Effector CD8-positive, alpha-beta T cell (primary cell): ENCODE measurements at places on chromosomes 6 and 20.

GRCh38 chr6:143940011-143940597, 68.0 kb downstream of the PLAGL1 start:
- peak; percentile 24 for DNase-seq

GRCh38 chr6:170186941-170187668, 103.8 kb downstream of the DLL1 start:
- no peak for DNase-seq

DNA sequence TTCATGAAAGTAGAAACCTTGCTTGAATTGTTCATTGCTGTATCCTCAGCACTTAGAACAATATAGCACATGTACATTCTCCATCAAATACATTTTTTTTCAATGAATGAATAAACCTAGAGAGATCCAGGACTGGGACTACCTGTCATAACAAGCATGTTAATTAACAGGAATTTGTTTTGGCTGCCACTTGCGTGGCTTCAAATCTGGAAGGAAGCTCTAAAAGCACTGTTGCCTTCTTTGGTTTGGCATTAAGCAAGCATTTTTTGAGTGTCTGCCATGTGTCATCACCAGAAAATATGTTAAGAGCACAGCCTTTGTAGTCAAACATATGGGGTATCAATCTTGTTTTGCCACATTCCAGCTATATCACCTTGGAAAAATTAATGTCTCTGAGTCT, 131.9 kb upstream of the BACH2 start:
- no peak for DNase-seq

DNA sequence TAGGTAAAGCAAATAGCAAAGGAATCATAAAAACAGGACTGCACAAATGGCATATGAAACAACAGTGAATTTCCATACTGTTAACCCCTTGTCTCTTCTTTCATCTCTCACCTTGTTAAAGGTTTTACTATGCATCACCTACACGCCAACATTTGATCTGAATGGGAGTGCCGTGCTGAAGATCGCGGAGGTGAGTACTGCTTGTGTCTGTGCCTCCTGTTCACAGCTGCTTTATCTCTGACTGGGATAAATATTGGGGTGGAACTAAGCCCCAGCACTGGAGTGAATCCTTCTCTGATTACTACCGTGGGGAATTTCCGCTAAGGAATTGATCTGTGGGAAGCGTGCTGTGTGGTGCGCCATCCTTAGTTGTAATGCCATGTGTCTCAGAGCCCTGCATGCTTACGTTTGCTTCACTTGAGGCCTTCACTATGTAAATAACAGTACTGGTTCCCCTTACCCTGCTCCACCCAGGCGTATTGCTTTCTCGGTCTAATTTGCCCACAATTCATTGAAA, 11.4 kb upstream of the PBOV1 start:
- no peak for DNase-seq

GRCh38 chr6:156686995-156687788, 90.0 kb upstream of the ARID1B start:
- DNase-seq, result peak; percentile 66

DNA sequence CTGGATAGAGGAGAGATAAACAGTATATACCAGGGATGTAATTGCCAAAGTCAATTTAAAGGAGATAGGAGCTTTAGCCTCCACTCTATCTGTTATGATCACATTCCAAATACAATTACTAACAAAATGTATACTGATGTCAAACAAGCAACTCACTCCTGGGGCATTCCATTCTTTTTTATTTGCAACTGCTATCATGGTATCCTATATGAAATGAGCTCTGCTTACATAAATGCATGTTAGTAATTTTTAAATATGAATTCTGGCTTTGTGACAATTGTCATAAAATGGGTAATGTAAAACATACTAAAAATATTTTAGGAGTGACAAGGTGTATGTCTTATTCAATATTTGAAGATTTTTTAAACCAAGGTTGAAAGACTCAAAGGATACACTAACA, 751.1 kb downstream of the HACE1 start:
- no peak for DNase-seq

- DNase-seq, result no peak
Observed at GRCh38 chr20:9613871-9614270, 99.5 kb downstream of the LAMP5 start.

DNA sequence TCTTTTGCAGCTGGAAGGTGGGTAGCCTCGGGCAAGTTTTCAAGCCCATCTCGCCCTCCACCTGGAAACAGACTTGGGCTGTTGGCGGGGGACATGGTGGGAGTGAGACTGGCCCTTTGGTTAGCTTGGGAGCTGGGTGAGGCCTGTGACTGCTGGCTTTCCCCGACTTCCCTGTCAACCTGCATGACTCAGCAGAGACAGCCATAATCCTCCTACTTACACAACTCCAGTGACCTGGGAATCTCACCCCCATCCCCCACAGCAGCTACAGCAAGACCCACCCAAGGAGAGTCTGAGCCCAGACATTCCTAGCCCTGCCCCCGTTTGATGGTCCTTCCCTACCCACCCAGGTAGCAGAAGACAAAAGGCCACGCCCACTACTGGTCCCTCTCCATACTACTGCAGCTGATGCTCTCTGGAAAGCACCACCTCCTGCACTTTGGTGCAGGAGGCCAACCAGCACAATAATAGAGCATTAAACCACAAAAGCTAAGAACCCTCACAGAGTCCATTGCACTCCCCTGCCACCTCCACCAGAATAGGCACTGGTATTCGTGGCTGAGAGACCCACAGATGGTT, 188.4 kb downstream of the TRDN start:
- DNase-seq, result no peak

- DNase-seq, result no peak
Observed at GRCh38 chr6:134363323-134364039, 45.6 kb upstream of the SGK1 start.

GRCh38 chr20:32189123-32189410, 18.5 kb downstream of the PLAGL2 start:
- DNase-seq, result no peak

DNA sequence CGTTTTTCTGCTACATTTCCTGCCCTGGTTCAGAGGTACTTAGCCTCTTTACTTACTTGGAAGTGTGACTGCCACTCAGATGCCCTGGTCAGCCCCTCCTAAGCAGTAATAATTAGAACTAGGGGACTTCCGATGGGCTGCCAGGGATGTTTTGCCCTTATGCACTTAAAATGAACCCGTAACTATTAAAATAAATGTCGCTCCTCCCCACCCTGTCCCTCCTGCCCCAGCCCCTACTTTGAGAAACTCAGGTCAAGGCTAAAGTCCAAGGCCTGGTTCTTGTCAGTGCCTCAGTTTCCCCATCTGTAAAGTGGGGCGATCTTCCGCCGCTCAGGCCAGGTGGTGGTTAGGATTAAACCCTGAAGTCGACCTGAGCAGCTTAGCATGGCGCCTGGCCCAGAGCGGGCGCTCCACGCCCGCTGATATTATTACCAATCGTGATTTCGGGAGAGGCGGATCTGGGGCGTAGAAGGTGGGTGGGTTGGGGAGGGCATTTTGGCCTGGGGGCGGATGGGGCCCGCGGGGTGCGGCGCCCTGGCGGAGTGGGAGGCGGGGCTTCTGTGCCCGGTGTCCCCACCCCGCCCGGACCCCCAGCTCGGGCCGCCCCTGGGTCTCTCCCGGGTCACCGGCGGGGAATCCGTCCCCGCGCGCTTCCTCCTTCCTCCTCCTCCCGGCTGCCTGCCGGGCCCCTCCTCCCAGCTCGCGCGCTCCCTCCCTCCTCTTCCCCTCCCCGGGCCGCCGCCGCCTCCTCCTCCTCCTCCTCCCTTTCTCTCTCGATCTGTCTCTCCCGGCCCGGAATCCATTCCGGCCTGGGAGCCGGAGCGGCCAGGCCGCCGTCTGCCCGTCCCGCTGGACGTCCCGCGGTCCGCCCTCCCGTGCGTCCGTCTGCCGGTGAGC, at the start of gene SRC:
SRC (plus strand) TSS at position 802 of the 897 bp plus-strand sequence. CDS start 38,014 bp downstream, outside the sequence.
- DNase-seq, result peak; percentile 6
